ENCODE measurements at places on chromosomes 4 and X.

- no peak overlapping the region for H3K4me3 ChIP-seq
- H3K27ac ChIP-seq: no peak overlapping the region
- no peaks in the 10 kb centered on the region for H3K4me1 ChIP-seq
- no peak for DNase-seq
- no peaks in the 10 kb centered on the region for H3K27me3 ChIP-seq
- H3K36me3 ChIP-seq: no peaks in the 10 kb centered on the region
These were observed 17.1 kb downstream of the MGST2 start for GRCh38 chr4:139682741-139683151.

DNA sequence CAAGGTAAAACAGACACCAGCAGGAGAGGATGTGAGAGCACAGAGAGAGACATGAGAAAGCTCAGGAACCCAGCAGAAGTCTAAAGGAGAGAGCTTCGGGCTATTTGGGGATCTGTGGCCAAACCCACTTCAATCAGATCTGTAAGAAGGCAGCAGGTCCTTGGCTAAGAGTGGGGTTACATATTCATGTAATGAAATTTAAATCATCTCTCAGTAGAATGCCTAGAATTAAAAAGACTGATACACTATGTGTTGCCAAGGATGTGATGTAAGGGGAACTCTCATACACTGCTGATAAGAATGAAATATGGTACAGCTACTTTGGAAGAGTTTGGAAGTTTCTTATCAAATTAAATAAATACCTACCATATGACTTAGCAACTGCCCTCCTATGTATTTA, 35.8 kb downstream of the PDE5A start:
- no peak overlapping the region for H3K4me3 ChIP-seq
- peaks cover 20% of the 10 kb centered on the region for H3K4me1 ChIP-seq
- no peaks in the 10 kb centered on the region for H3K27me3 ChIP-seq
- H3K36me3 ChIP-seq: peaks cover 30% of the 10 kb centered on the region

DNA sequence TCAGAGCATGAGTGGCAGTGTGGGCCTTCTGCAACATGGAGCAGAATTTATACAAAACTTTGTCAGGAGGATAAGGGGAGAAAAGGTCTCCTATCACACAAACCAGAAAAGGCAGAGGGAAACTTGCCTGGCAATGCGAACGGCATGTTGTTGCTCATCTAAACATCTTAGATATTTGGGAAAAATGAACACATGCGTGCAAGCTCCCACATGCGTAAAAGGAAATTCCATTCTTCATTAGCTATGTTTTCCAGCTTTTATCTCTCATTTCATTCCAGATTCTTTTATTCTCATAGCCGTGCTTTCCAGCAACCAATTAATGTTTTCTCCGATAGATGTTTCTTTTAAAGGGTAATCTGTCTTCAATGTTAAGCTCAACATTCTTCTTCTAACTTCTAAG, 31.3 kb upstream of the GBA3 start:
- no peaks in the 10 kb centered on the region for H3K27me3 ChIP-seq
- no peak overlapping the region for H3K27ac ChIP-seq
- H3K36me3 ChIP-seq: no peaks in the 10 kb centered on the region
- H3K4me1 ChIP-seq: no peaks in the 10 kb centered on the region

- H3K4me3 ChIP-seq: no peak overlapping the region
- H3K36me3 ChIP-seq: no peaks in the 10 kb centered on the region
- no peaks in the 10 kb centered on the region for H3K27me3 ChIP-seq
- no peak for DNase-seq
These were observed 99.0 kb downstream of the AFF2 start for GRCh38 chrX:148599404-148599803.

GRCh38 chrX:31715675-31716074, 643.8 kb upstream of the FTHL17 start:
- H3K36me3 ChIP-seq: no peaks in the 10 kb centered on the region
- H3K4me3 ChIP-seq: no peak overlapping the region
- H3K27ac ChIP-seq: no peak overlapping the region
- no peaks in the 10 kb centered on the region for H3K4me1 ChIP-seq

DNA sequence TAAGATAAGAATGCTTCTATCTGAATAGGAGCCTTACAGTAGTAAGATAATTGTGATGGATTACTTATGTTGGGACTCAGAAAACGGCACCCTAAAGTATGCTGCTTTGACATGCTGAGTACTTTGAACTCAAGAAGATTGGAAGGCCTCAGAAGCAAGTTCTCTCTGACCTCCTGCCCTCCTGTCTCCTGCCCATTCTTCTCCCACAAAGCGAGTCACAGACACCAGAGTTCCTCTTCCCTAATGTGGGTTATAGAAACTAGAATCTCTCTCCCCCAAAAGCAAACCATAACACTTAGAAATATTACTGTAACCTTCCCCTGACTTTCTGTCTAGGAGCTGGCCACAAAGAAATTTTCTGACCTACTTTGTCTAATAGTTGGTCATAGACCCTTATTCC, 76.5 kb downstream of the DDIT4L start:
- no peak for DNase-seq
- no peaks in the 10 kb centered on the region for H3K4me1 ChIP-seq
- H3K36me3 ChIP-seq: no peaks in the 10 kb centered on the region
- no peak overlapping the region for H3K4me3 ChIP-seq
- no peak overlapping the region for H3K27ac ChIP-seq
